ENCODE measurements at places on chromosomes 3 and 15. TPM values are rescaled to one million over a fixed set of nuclear protein-coding genes. Genes with fewer than 3 reads are reported as not detected.
A peak's percentile ranks its signal among the peaks of the same experiment; 100 is the strongest.

DNA sequence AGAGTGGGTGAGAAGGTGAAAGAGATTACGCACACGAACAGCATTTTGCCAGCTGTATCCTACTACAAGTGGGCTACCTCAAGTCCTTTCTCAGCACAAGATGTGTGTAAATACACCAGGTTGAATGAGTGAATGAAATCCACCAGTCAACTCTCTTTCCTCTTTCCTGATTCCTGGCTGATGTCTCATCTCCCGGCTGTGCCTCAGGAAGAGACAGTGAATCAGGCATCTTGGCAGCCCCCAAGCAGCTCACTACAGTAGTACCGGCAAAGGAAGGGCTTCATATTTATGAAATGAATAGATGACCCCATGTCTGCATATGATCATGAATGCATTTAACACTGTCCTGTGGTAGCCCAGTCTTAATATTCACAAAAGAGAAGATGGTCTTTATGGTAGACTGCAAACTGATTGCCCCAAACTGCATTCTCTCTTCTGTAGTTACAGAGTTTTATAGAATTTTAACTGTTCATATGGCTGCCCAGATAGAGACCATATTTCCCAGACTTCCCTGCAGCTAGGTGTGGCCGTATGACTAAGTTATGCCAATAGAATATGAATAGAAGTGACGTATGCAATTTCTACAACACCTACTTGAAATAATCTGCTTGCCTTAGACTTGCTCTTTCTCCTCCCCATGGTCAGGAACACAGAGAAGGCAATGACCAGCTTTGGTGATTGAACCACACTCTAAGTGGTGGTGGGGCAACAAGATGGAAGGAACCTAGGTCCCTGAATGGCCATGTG is 22.7 kb downstream of the MGLL start:
- H3K27ac ChIP-seq = no peak overlapping the region
- H3K27me3 ChIP-seq = no peaks in the 10 kb centered on the region
- DNase-seq = peak; percentile 53
- H3K4me1 ChIP-seq = peaks cover 6% of the 10 kb centered on the region
- no peaks in the 10 kb centered on the region for H3K36me3 ChIP-seq

- no peak for DNase-seq
- H3K27ac ChIP-seq = no peak overlapping the region
- H3K4me3 ChIP-seq = no peak overlapping the region
- no peaks in the 10 kb centered on the region for H3K4me1 ChIP-seq
- H3K36me3 ChIP-seq = no peaks in the 10 kb centered on the region
Measured at GRCh38 chr15:79430901-79431635, 1.1 kb upstream of the MINAR1 start.

- no peak overlapping the region for H3K27ac ChIP-seq
- no peak overlapping the region for H3K4me3 ChIP-seq
- H3K4me1 ChIP-seq = no peaks in the 10 kb centered on the region
- H3K27me3 ChIP-seq = no peaks in the 10 kb centered on the region
Measured at GRCh38 chr15:52464478-52464877, 64.2 kb downstream of the MYO5A start.

GRCh38 chr15:70199124-70199482 is 101.4 kb upstream of the TLE3 start:
- DNase-seq = no peak
- no peaks in the 10 kb centered on the region for H3K36me3 ChIP-seq
- H3K4me1 ChIP-seq = peaks cover 27% of the 10 kb centered on the region
- no peak overlapping the region for H3K27ac ChIP-seq
- no peaks in the 10 kb centered on the region for H3K27me3 ChIP-seq

DNA sequence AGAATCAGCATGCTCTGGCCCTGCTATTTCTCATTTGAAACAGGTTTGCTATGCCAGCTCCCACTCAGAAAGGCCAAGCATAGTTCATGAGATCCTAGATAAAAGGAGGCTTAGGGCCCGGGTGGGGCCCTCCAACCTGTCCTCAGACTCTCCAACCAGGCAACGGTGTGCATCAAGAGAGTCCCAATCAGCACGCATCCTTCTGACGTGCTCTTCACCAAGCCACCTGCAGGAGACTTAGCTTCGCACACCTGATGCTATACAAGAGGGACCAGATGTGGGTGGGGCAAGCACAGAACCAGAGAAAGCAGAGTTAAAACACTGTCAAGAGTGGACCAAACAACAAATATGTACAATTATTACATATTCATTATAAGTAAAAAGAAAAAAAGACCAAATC is 17.3 kb downstream of the STIMATE start:
- DNase-seq = no peak
- no peaks in the 10 kb centered on the region for H3K27me3 ChIP-seq
- no peak overlapping the region for H3K27ac ChIP-seq
- no peaks in the 10 kb centered on the region for H3K36me3 ChIP-seq
- H3K4me1 ChIP-seq = no peaks in the 10 kb centered on the region

DNA sequence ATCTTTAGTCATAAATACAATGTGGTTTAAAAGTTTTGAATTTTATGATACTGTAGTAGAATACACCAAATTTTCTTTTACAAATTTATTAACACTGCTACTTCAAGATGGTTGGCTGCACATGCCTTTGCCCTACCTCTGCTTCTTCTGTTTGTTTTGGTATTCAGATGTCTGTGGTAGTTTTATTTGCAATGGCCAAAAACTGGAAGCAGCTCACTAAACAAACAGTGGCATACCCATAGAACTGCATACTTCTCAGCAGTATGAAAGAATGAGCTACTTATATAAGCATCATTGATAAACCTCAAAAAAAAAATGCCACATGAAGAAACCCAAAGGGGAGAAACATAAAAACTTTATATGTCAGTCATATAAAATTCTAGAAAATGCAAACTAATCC is 19.5 kb downstream of the ARIH2 start:
- H3K4me3 ChIP-seq = no peak overlapping the region
- no peak for DNase-seq
- no peaks in the 10 kb centered on the region for H3K4me1 ChIP-seq
- no peaks in the 10 kb centered on the region for H3K27me3 ChIP-seq

GRCh38 chr15:88342666-88343065 is 86.1 kb upstream of the NTRK3 start:
- no peak overlapping the region for H3K4me3 ChIP-seq
- H3K27ac ChIP-seq = no peak overlapping the region
- H3K36me3 ChIP-seq = no peaks in the 10 kb centered on the region
- no peaks in the 10 kb centered on the region for H3K4me1 ChIP-seq
- DNase-seq = no peak

TRPM1 gene
- total RNA-seq = not detected

ZNF501 gene
- 0.12 TPM for total RNA-seq

Measured in HCT116 (cell line).